ENCODE measurements at places on chromosomes 6 and 20.

- no peak for DNase-seq
These were observed 21.2 kb downstream of the PTPRK start for GRCh38 chr6:128499079-128499731.

- no peak for DNase-seq
These were observed 43.2 kb downstream of the KHDC1L start for GRCh38 chr6:73182021-73182607.

- no peak for DNase-seq
These were observed 40.6 kb downstream of the NOL7 start for GRCh38 chr6:13655700-13656099.

GRCh38 chr6:56024931-56025330 is 149.5 kb upstream of the BMP5 start:
- no peak for DNase-seq

GRCh38 chr6:121090492-121090891 is 243.8 kb downstream of the TBC1D32 start:
- no peak for DNase-seq

- DNase-seq: no peak
These were observed 140.4 kb upstream of the TAB2 start for GRCh38 chr6:149176971-149177667.

GRCh38 chr6:27592481-27593199 is 119.7 kb upstream of the ZNF184 start:
- peak; percentile 32 for DNase-seq

DNA sequence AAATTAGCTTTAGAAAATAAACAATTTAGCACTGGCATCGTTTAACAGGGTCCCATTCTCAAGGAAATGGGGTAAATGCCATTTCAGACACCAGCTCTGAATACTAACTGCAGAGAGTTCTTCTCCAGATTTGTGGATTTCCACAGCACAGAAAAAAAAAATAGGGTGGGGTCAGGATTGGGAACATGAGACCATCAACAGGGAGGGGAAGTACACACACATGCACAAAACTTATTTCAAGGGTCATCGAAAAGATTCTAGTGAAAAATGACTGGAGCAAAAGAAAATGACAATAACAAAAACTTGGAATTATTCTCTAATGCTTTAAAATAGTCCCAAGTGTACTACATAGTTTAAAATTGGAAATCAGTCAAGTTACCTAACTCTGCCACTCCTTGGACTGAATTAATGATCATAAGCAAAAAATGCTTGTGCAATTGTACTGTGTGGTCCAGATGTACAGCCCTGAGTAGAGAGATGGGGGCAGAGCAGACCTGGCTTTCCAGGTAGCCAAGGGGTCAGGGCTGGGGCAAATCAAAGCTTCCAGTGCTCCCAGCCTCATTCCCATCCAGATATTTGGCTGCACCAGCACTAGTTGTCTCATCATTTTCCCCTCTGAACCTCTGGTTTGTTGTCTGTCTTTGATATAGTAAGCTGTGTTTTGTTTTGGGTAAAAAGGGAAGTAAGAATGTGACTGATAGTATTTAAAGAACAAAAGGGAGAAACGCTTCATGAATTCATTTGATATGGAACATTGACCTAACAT is 152.4 kb downstream of the SOBP start:
- no peak for DNase-seq

GRCh38 chr6:149752600-149753373 is 3.2 kb downstream of the PCMT1 start:
- no peak for DNase-seq
